ENCODE measurements at places on chromosomes 4 and X.

- DNase-seq: no peak
Measured at GRCh38 chrX:37993837-37994619, 12.3 kb upstream of the SYTL5 start.

DNA sequence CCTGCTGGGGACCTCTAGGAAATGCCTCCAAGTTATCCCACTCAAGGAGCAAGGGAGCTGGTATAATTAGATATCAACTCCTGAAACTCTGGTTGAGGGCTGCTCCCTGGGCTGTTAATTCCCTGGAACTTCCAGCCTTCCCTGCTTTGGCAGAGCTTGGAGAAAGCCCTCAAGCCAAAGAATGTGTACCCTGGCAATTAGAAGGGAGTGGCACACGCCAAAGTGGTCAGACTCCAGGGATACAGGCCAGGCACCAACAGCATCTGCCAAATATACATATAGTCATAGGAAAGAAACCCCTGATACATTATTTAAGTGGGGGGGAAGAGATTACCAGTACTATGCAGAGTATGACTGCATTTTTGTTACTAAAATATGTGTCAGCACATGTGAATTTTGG, 616.8 kb downstream of the BCOR start:
- no peak for DNase-seq

- DNase-seq: peak; percentile 34
Measured at GRCh38 chrX:38678821-38679220, 117.5 kb downstream of the TSPAN7 start.

DNA sequence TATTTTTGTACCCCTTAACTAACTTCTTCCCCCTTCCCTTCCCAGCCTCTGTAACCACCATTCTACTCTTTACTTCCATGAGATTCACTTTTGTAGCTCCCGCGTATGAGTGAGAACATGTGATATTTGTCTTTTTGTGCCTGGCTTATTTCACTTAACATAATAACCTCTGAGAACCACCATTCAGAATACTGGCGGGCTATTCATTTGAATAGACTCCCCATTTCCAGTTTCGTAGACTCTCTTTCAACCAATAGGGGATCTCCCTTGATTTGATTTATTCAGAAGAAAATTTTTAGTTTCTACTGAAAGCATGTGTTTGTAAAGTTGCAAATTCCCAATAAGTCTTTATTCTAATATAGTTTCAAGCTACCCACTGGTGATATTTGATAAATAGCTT, 117.2 kb downstream of the GATB start:
- peak; percentile 13 for DNase-seq

DNA sequence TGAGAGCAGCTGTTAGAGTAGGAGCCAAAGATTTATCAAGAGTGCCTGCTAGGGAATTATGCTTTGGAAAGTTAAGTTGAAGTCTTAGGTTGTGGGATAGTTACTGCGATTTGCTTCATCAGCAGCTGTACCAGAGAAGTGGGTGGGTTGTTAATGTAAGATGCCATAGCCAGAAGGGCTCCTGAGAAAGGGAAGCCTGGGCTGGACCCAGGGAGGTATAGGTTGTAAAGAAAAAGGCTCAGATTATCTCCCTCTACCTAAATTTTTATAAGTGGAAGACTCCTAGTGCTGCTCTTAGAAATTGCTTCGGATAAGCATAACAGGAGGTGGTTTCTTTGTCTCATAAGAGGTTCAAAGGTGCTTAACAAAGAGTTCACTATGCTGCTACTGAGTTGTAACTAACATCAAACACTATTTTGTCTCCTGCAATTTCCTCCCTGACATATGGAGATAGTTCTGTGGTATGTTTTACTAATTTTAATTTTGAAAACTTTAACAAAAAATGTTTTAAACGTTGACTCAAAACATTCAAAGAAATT, 356.9 kb downstream of the DTHD1 start:
- DNase-seq: no peak

DNA sequence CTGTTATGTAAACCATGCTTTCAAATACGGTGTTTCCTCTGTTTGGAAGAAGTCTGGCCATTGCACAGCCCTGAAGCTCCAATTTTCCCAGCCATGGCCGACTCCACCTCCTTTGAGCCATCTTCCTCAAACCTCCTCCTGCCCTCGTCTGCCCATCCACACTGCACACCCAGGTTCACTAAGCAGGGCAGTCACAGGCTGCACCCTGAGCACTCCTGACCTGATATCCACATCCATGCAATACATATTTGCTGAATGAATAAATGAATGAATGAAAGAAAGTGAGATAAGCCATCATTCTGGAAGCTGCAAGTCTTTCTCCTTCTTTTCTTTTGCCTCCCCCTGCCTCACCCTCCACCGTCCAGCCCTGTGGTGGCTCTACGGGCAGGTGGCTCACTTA, 22.2 kb downstream of the XG start:
- DNase-seq: no peak

GRCh38 chr4:2281575-2282343, 19.9 kb upstream of the MXD4 start:
- DNase-seq: peak; percentile 36

- no peak for DNase-seq
Measured at GRCh38 chr4:156442912-156443311, 489.2 kb upstream of the CTSO start.

- no peak for DNase-seq
Measured at GRCh38 chrX:353566-354535, 32.9 kb downstream of the PPP2R3B start.

GRCh38 chr4:158934996-158935669, 166.3 kb downstream of the FNIP2 start:
- DNase-seq: no peak

- DNase-seq: no peak
Measured at GRCh38 chr4:108171339-108172230, 2.9 kb upstream of the LEF1 start.

GRCh38 chr4:58138786-58139668, 1028.8 kb upstream of the IGFBP7 start:
- no peak for DNase-seq

DNA sequence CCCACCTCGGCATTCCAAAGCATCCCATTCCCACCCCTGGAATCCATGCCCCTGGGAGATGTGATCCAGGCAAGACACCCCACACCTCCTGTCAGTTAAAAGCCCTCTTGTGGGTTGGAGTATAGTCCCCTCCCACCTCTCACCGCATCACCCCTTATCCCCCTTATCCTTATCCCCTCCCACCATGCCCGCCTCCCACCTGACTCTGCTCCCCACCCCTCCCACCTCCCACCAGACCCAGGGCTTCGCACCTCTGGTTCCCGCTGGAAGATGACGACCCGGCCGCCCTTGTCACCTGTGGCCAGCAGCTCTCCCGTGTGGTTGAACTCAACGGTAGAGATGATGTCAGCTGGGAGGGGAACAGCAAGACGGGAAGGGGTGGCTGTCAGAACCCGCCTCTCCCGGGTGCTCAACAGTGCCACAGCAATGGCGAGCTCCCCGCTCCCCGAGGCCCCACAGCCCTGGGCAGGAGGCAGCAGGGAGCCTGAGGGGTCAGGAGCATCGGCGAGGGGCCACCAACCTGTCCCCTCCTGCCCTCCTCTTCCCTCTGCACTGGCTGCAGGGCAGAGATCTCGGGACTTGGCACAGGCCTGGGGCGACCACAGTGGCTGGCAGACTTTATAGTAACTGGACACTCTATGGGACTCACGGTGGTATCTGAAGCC, 91.5 kb downstream of the PPP2R2C start:
- DNase-seq: no peak

DNA sequence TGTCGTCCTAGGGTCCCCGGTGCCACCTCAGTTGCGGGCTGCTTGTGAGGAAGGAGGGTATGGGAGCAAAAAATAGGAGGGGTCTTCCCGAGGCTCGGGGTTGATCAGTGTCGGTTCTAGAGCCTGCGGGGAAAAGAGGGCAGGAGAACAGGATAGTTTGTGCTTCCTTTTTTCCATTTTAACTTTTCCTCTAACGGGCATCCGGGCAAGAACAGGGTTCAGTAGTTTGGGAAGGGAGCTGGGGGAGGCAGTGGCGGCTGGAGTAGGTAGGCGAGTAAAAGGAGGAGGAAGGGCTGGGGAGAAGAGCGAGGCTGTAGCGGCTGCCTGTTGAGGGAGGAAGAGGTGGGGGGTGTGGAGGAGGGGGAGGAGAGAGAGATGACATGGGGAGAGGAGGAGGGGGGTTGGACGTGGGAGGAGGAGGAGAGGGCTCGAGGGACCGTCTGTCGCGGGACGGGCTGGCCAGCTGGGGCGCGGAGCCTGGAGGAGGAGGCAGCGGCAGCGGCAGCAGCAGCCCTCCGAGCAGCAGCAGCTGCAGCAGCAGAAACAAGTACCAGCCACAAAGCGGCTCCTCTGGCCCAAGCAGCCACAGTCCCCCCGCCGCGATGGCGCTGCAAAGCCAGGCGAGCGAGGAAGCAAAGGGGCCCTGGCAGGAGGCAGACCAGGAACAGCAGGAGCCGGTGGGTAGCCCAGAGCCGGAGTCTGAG, at the start of gene SLC16A2:
Gene SLC16A2, plus strand, starts transcription at position 458 of the 704 bp plus-strand sequence. Its CDS starts 145 bp downstream, at position 603.
- peak; percentile 19 for DNase-seq

DNA sequence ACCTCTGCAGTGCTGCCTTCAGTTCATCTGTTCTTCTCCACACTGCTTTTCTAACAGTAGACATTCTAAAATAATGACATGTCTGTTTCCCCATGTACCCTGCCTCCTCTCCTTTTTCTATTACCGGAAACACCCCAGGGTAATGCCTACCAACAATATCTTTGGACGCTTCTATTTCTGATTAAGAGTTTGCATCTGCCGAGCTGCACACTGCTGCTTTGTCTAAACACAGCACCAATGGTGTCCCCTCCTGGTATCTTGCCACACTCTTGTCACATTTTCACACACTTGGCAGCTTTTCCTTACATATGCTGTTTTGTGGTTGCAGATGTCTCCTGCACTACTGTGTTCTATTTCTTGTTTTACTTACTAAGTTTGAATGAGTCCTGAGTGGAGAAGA, 288.8 kb downstream of the GRIA2 start:
- no peak for DNase-seq

DNA sequence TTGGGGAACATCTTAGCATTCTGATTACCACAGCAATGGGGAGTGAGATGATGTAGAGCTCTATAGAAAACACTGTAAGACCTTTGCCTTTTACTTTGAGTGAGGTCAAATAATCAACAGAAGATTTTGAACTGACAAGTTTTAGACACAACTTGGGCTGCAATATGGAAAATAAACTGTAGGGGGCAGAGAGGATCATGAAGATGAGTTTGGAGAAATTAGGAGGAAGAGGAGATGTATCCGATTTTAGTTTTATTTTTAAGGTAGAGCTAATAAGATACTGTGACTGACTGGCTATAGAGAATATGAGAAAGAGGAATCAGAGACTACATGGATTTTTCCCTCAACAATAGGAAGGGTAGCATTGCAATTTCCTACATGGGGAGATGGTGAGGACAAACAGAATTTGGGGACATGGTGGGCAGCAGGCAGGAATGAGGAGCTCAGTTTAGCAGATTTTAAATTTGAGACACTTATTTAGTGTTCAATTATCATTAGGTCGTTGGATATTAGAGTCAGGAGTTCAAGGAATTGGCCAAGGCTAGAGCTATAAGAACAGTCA, 563.1 kb downstream of the INPP4B start:
- DNase-seq: peak; percentile 25

GRCh38 chr4:1206299-1207156, 34.1 kb upstream of the SPON2 start:
- DNase-seq: no peak

- no peak for DNase-seq
Measured at GRCh38 chr4:177100307-177100706, 209.4 kb upstream of the NEIL3 start.

DNA sequence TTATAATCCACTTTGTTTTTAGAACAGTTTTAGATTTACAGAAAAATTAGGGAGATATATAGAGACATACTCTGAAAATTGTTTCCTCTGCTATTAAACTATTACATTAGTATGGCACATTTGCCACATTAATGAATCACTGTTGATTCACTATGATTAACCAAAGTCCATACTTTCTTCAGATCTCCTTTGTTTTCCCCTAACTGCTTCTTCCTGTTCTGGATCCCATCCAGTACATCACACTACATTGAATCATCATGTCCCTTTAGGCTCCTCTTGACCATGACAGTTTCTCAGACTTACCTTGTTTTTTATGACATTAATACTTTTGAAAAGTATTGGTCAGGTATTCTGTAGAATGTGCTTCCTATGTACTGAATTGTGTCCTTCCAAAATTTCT, 109.2 kb upstream of the EDNRA start:
- DNase-seq: no peak

- DNase-seq: no peak
Measured at GRCh38 chr4:41077628-41078027, 136.7 kb downstream of the APBB2 start.

GRCh38 chr4:101914761-101915160, 124.2 kb downstream of the BANK1 start:
- no peak for DNase-seq

- DNase-seq: no peak
Measured at GRCh38 chr4:93018806-93019205, 715.0 kb downstream of the GRID2 start.

GRCh38 chr4:92528541-92528940, 224.8 kb downstream of the GRID2 start:
- DNase-seq: no peak

DNA sequence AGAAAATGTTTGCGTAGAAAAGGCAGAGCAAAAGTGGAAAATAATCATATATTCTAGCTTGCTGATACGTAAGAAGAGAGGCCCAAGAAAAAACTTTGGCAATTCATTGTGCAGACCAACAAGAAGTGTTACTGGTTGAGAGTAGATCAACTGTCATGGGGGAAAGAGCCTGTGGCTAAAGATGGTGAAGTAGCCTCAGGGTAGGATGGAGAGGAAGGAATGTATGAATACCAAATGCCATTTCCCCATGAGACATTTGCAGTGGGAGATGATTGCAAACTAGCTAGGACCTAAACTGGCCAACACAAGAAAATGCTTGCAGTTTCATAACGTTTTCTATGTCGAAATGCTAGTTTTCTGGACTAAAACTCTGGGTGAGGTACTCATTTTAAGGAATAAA, 47.7 kb upstream of the ADGRL3 start:
- no peak for DNase-seq

GRCh38 chrX:69398881-69399280, 105.2 kb upstream of the NALF2 start:
- DNase-seq: no peak

GRCh38 chrX:39984191-39984956, 113.4 kb downstream of the BCOR start:
- peak; percentile 22 for DNase-seq

- no peak for DNase-seq
Measured at GRCh38 chr4:17717301-17717700, 64.1 kb downstream of the FAM184B start.

- no peak for DNase-seq
Measured at GRCh38 chr4:186861317-186861716, 137.7 kb upstream of the FAT1 start.

GRCh38 chr4:61342061-61342460, 141.9 kb downstream of the ADGRL3 start:
- DNase-seq: no peak

DNA sequence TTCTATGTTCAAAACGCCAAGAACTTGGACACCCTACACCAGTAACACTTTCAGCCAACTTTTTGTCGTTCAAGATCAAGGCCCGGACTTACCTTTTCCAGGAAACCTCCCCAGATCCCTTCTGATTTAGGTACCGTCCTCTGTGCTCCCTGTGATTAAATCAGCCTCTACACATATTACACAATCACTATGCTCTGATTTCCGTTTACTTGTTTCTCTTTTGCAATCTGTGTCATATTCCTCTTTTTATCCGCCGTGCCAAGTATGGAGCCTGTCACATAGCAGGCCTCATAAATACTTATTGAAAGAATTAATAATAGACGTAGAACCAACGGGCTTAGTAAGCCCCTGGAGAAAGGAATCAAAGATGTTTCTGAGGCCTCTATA, 722 bp upstream of the TMEM33 start:
- peak; percentile 64 for DNase-seq

GRCh38 chr4:43244688-43245382, 352.3 kb downstream of the GRXCR1 start:
- DNase-seq: no peak

All from suppressor macrophage treated with lipopolysaccharide for 1 hour (primary cell).